Type B pancreatic cell (in vitro differentiated cells): ENCODE measurements at places on chromosomes 1 and 21. TPM values are rescaled to one million over a fixed set of nuclear protein-coding genes. Genes with fewer than 3 reads are reported as not detected.
A peak's percentile ranks its signal among the peaks of the same experiment; 100 is the strongest.

- no peaks in the 10 kb centered on the region for H3K27me3 ChIP-seq
- no peaks in the 10 kb centered on the region for H3K36me3 ChIP-seq
- H3K27ac ChIP-seq, result no peak overlapping the region
- H3K4me1 ChIP-seq, result peaks cover 7% of the 10 kb centered on the region
These were observed 522.6 kb downstream of the ADGRL2 start for GRCh38 chr1:82323144-82323841.

- H3K27me3 ChIP-seq, result no peaks in the 10 kb centered on the region
- no peaks in the 10 kb centered on the region for H3K36me3 ChIP-seq
- no peak overlapping the region for H3K4me3 ChIP-seq
- H3K27ac ChIP-seq, result peak overlapping the region; percentile 17
These were observed 57.2 kb downstream of the TNN start for GRCh38 chr1:175124861-175125260.

- no peaks in the 10 kb centered on the region for H3K27me3 ChIP-seq
- peaks cover 14% of the 10 kb centered on the region for H3K4me1 ChIP-seq
- H3K36me3 ChIP-seq, result no peaks in the 10 kb centered on the region
- H3K4me3 ChIP-seq, result no peak overlapping the region
- DNase-seq, result no peak
These were observed 119.8 kb downstream of the SIK1 start for GRCh38 chr21:43306911-43307676.

- DNase-seq, result no peak
- H3K36me3 ChIP-seq, result no peaks in the 10 kb centered on the region
- H3K4me1 ChIP-seq, result peaks cover 12% of the 10 kb centered on the region
- no peak overlapping the region for H3K4me3 ChIP-seq
These were observed 383.5 kb downstream of the KCNH1 start for GRCh38 chr1:210750468-210750867.

- no peaks in the 10 kb centered on the region for H3K36me3 ChIP-seq
- H3K27ac ChIP-seq, result no peak overlapping the region
- no peaks in the 10 kb centered on the region for H3K4me1 ChIP-seq
These were observed 24.4 kb upstream of the PTPRF start for GRCh38 chr1:43506233-43506632.

GRCh38 chr21:23218667-23219066 is 2220.5 kb downstream of the NCAM2 start:
- H3K27ac ChIP-seq, result no peak overlapping the region
- H3K36me3 ChIP-seq, result no peaks in the 10 kb centered on the region
- no peak for DNase-seq
- H3K27me3 ChIP-seq, result no peaks in the 10 kb centered on the region
- no peak overlapping the region for H3K4me3 ChIP-seq

- no peak overlapping the region for H3K27ac ChIP-seq
- H3K36me3 ChIP-seq, result peaks cover 23% of the 10 kb centered on the region
- H3K4me1 ChIP-seq, result no peaks in the 10 kb centered on the region
- DNase-seq, result no peak
- no peaks in the 10 kb centered on the region for H3K27me3 ChIP-seq
These were observed 70.8 kb downstream of the KDM1A start for GRCh38 chr1:23090056-23090455.

DNA sequence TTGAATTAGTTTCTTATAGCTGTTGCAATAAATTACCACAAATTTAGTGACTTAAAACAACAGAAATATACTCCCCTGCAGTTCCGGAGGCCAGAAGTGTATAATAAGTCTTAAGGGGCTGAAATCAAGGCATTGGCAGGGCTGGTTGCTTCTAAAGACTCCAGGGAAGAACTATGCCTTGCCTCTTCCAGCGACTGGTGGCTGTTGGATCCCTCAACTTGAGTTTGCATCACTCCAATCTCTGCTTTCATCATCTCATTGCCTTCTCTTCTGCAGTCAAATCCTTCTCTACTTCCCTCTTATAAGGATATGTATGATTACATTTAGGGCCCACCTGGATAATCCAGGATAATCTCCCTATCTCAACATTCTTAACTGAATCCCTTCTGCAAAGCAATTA is 19.1 kb upstream of the MED18 start:
- H3K4me3 ChIP-seq, result no peak overlapping the region
- H3K4me1 ChIP-seq, result no peaks in the 10 kb centered on the region
- no peak for DNase-seq

DNA sequence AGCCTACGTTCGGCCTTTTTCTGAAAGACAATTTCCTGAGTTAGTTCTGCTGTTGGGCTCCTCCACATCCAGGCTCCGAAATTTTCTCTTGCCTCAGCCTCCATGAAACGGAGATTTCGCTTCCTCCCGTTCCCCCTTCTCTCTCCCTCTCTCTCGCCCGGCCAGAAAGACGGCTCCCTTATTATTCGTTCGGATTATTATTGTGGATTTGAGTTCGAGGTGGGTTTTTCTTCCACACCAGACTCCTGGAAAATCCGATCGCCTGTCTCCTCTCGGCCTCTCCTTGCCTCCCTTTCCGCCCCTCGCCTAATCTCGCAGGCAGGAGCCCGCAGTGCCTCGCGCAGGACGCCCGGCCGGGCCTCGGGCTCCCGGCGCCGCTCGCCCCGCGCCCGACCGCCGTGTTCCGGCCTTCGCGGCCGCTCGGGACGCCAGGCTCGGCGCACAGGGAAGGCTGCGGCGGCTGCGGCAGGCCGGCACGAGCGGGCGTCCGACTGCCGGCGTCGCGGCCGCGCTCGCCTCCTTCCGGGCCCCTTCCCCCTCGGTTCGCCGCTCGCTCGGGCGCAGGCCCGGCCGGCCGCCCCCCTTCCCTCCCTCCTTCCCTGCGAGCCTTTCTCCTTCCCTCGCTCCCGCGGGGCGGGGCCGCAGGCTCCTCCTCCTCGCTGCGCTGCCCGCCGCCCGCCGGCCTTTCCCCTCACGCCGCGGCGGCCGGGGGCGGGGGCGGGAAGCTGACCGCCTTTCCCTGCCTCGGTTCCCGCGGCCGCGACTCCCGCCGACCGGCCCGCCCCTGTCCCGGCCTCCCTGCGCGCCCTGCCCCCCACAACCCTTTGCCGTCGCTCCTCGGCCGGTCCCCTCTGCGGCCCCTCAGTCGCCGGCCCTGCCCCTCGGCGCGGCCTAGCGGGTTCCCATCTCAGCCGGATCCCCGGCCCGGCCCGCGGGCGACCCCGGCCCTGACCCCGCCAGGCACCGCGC is at the start of gene ARHGEF11:
Gene ARHGEF11, minus strand, starts transcription at position 493 of the 969 bp plus-strand sequence. CDS start 1,412 bp downstream, outside the sequence.
- DNase-seq, result peak; percentile 92
- peak within 1 kb of the TSS; percentile 94 for H3K27ac ChIP-seq
- peaks cover 5% of the 10 kb centered on the region for H3K36me3 ChIP-seq
- H3K4me1 ChIP-seq, result peaks cover 44% of the 10 kb centered on the region
- H3K27me3 ChIP-seq, result no peaks in the 10 kb centered on the region
- peak within 1 kb of the TSS; percentile 97 for H3K4me3 ChIP-seq

- H3K27me3 ChIP-seq, result no peaks in the 10 kb centered on the region
- peaks cover 14% of the 10 kb centered on the region for H3K4me1 ChIP-seq
- no peak overlapping the region for H3K27ac ChIP-seq
These were observed 121.7 kb downstream of the SMYD2 start for GRCh38 chr1:214402613-214403083.

DNA sequence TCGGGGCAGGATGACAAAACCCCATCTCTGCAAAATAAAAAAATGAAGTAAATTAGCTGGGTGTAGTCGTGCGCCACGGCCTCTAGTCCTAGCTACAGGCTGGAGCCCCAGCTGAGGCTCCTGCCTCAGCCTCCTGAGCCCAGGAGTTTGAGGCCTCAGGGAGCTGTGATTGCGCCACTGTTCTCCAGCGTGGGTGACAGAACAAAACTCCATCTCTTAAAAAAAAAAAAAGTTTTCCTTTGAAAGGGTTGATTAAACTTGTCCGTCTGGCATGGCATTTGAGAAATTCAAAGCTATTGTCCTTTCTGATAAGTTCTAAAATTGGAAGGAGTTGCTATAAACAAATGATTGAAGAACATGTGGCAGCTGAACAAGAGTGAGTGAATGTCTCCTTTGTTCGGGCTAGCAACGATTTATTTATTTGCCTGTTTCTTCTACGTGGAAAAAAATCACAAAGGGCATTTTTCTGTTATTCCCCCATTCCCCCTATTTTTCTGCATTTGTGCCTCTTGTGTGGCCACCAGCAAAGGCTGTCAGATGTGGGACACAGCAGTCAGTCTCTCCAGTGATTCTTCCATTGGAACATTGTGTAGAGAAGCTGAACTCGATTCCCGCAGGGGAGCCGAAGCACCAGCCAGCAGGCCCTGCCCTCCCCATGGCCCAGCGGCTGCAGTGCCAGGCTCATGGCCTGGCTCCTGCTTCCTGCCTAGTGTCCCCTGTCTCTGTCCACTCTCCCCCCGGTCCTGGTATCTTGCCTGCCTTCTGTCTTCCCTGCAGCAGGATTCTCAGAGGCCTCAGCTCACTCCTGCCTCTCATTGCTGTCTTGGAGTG is 21.5 kb upstream of the PWP2 start:
- H3K27me3 ChIP-seq, result no peaks in the 10 kb centered on the region
- H3K36me3 ChIP-seq, result peaks cover 30% of the 10 kb centered on the region
- DNase-seq, result peak; percentile 57

DNA sequence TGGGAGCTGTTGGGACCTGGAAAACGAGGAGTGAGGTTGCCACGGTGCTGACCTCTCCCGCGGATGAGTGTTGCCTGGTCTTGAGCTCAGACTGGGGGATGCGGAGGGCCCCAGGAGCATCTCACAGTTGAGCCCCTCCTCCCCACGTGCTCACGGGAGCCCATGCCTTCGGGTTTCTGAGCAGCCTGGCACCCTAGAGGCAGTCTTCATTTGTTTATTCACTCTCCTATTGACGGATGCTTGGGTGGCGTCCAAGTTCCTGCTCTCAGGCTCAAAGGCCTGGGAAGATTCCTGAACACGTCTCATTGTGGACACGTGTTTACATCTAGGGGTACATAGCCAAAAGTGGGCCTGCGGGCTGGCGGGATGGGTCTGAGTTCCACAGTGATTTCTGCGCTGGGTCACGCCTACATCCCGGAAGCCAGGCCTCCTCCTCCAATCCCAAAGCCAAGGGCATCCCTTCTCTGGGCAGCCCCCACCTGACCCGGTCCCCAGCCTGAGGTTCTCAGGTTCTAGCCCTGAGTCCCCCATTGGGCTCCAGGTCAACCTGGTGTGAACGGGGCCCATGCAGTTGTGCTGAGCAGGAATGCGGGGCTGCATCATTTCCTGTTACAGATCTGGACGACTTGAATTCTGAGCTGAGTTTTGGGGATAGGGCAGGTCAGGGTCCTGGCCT is 14.7 kb downstream of the WNT3A start:
- H3K4me1 ChIP-seq, result no peaks in the 10 kb centered on the region
- H3K4me3 ChIP-seq, result no peak overlapping the region
- H3K36me3 ChIP-seq, result no peaks in the 10 kb centered on the region

DNA sequence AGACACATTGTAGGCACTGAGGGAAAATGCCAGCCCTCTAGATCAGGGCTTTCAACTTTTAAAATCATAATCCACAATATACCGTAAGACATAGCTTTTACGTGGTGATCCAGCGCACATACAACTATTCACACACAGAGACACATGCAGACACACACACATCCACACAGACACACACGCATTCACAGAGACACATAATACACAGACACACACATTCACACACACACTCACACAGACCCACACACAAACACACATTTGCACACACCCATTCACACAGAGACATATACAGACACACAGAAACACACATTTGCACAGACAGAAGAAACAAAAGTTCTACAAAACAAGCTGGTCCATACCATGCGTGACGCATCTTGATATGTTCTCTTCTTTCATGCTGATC is 244.5 kb downstream of the RHOU start:
- H3K27ac ChIP-seq, result peak overlapping the region; percentile 2
- peaks cover 54% of the 10 kb centered on the region for H3K4me1 ChIP-seq
- no peaks in the 10 kb centered on the region for H3K36me3 ChIP-seq
- no peak overlapping the region for H3K4me3 ChIP-seq

GRCh38 chr1:162250004-162250730 is 126.5 kb downstream of the SPATA46 start:
- H3K36me3 ChIP-seq, result no peaks in the 10 kb centered on the region
- no peaks in the 10 kb centered on the region for H3K27me3 ChIP-seq
- no peak for DNase-seq

GRCh38 chr1:27915082-27915575 is 19.7 kb upstream of the SMPDL3B start:
- peaks cover 8% of the 10 kb centered on the region for H3K4me1 ChIP-seq
- peak overlapping the region; percentile 100 for H3K4me3 ChIP-seq
- DNase-seq, result no peak
- H3K27me3 ChIP-seq, result peaks cover 16% of the 10 kb centered on the region
- H3K36me3 ChIP-seq, result peaks cover 6% of the 10 kb centered on the region

Gene CRP
- 0.52 TPM in 1 of 2 replicates, not detected in the other for total RNA-seq

Gene CYP4X1
- total RNA-seq, result 0.31 and 1.8 TPM in 2 replicates

Gene LCE1B
- total RNA-seq, result not detected in 2 replicates

Gene GJA4
- 0.67 and 0.87 TPM in 2 replicates for total RNA-seq

Gene IVL
- total RNA-seq, result 10.9 and 19.3 TPM in 2 replicates

Gene C1orf115
- 7.5 and 19.0 TPM in 2 replicates for total RNA-seq

Gene RNF186
- total RNA-seq, result 1.3 and 1.9 TPM in 2 replicates

Gene LCE2B
- total RNA-seq, result not detected in 2 replicates

Gene LCE3D
- not detected in 2 replicates for total RNA-seq
